Activated CD8-positive, alpha-beta memory T cell treated with anti-CD3 and anti-CD28 coated beads, Interleukin-2, amount 50 U/mL, for 4 hours (primary cell): ENCODE measurements at places on chromosomes 12 and 14.

DNA sequence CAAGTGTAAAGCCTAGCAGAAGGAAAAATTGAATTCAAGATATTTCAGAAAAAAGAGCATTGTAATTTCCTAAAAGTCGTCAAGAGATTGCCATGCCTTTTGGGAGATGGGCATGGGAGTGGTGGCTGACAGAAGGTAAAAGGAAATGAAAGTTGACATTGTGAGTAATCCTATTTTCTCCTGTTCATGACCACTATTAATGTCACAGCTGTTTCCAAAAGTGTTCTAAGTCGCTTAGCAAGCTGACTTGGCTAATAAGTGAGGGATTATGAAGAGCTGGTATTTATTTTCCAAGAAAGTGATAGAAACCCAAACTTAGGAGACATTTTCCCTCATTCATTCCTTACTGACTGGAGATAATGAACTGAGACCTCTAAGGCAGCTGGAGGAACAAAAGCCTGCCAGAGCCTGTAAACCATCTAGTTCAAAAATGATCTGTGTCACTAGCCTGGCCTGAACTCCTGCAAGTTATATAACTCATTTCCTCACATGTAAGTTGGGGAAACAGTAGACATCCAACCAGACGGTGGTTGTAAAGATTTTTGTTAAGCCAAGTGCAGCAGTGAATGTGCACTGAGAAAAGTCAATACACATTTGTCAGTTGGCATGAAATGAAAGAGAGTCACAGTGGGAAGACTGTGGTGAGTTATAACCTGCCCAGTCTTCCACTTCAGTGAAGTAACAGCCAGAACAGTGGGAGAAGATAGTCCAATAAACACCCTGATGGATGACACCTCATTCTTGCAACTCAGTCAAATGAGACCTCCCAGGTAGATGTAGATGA, 75.8 kb downstream of the DIO2 start:
- DNase-seq = no peak

DNA sequence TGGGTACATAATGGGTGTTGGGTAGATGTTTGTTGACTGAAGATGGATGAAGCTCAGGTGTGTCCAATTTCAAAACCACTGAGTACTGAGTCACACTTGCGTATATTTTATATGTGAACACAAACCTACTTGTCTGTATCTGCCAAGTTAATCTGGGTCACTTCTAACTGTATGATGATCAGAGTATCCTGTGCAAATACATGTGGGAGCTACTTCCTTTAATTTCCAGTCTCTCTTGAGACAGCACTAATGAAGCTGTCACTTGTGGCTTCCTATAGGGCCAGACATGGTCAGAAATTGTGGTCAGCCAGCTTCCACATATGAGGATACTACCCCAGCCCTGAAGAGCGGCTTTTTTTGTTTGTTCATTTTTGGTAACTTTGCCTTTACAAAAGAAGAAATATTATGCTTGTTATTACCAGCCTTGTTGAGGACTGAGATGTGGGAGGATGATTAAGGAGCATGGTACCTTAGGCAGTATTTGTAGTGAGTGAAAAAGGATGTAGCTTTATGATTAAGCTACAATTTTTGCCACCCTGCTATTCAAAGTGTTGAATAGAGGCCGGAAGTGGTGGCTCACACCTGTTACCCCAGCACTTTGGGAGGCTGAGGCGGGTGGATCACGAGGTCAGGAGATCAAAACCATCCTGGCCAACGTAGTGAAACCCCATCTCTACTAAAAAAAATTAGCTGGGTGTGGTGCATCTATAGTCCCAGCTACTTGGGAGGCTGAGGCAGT, 32.4 kb downstream of the PLXNC1 start:
- no peak for DNase-seq

DNA sequence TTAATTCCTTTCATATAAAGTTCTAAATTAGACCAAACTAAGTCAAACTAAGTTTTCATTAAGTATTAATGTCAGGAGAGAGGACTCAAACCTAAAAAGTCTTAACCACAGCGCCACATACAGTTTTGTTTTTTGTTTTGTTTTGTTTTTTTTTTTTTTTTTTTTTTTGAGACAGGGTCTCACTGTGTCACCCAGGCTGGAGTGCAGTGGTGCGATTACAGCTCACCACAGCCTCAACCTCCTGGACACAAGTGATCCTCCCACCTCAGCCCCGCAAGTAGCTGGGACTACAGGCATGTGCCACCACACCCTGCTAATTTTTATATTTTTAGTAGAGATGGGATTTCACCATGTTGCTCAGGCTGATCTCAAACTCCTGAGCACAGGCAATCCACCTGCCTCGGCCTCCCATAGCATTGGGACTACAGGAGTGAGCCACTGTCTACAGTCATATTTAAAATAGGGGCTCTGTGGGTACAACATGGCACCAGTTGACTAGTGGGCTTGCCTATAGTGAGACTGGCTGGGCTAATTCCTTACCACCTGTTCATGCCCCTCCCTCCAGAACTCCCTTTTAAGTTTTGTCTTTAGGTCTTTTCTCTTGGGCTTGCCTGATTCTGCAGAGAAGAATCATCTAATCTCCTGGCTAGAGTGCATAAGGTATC, 110.2 kb downstream of the PPP2R5E start:
- no peak for DNase-seq

DNA sequence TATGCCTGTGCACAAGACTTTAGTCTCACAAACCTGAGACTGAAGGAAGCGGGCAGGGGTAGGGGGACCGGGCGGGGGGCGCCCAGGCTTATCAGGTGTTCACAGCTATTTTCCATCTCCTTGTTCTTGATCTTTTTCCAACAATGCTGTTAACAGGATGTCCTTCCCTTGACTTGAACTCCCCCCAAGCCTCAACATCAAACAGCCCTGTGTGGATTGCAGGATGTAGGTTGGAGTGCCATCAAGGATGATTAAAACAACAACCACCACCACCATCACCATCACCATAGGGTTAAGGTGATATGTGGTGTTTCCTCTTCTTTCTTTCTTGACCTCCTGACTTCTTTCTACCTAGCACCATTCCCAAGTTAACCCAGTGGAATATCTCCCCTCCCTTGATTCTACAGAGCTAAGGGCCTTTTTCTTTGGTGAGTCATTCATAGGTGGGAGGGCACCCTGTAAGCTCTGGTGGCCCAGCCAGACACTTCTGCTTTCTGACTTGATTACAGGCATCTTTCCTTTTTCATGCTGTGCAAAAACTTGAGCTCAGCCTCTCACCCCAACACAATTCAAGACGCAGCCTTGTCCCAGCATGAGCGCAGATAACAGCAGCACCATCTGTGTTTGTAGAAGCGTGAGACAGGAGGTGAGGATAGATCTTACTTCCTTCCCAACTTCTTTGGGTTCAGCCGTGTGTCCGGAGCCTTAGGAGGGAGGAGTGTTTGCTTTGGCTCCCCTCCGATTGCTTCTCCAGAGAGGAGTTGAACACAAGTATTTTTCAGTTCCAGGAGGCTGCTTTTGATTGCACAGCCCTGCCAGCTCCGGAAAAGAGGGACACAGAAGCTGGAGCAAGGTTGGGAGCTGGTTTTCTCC, 26.8 kb downstream of the FLVCR2 start:
- DNase-seq = no peak

DNA sequence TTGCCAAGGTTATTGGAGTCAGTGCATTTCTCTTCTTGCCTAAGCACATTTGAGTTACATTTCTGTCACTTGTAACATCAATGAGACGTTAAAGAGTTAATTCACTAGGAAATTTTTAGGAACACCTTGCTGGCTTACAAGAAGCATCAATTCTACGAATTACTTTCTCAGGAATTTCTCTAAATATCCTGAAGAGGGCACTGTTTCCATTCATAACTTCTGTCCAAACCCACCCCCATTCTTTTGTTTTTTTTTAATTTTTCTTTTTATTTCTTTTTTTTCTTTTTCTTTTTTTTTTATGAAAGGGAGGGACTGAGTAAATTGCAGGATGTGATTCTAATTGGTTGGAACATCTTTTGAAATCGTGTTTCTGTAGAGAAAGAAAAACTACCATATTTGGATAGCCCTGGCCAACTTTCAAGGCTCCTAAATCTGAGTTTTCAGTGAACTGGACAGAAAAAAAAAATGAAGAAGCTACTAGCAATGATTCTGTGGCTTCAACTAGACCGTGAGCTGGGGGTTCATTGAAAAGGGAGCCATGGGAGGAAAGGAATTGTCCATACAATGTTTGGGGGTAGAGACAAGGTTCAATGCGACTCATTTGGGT, 285.3 kb downstream of the DAD1 start:
- no peak for DNase-seq

GRCh38 chr14:100140452-100141078, 18.9 kb downstream of the DEGS2 start:
- DNase-seq = no peak
